ENCODE measurements at places on chromosomes 2 and 18. TPM values are rescaled to one million over a fixed set of nuclear protein-coding genes. Genes with fewer than 3 reads are reported as not detected.

- no peak for DNase-seq
Observed at GRCh38 chr2:146844226-146844990, 1000.4 kb upstream of the ACVR2A start.

- peak; percentile 47 for DNase-seq
Observed at GRCh38 chr2:42072349-42073118, 24.7 kb downstream of the PKDCC start.

DNA sequence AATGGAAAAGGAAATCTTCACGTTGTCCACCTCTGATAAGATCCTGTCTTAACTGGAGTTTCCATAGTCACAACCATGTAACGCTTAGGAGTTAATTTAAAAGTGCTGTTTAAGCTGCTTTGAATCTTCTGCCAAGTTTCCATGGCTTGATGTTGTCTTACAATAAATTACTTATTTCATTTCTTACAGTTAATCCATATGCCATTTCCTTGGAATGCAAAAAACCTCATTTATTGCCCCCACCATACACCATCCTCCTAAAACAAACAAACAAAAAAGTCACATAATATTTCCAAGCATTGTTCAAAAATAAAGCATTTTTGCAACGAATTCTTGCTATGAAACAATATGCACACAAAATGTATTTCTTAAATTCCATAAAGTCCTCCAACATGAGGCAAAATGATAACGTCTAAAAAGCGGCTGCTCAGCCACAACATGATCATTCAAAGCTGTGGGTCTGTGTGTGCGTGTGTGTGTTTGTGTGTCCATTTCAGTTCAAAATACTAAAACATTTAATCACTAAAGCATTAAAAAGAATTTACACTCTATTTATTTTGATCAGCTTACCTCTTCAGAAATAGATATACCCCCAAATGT lies 46.8 kb upstream of the PXDN start:
- DNase-seq, result no peak

DNA sequence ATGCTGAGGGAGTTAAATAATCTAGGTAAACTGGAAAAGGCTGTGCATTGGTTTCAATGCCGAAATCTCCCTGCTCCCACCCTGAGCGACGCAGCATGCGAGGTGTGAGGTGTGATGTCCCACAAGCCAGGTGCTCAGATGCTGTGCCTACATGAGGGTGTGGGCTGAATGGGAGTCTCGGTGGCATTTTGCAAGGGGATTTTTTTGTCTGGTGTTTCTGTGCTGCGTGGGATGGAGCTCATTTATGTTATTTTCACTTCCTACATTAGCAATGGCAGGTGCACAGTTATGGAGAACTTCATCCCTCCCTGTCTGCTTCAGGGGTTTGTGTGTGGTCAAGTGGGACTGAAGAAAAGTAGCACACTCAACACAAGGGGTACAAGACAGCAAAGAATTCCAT lies 110.2 kb upstream of the CCDC68 start:
- no peak for DNase-seq

DNA sequence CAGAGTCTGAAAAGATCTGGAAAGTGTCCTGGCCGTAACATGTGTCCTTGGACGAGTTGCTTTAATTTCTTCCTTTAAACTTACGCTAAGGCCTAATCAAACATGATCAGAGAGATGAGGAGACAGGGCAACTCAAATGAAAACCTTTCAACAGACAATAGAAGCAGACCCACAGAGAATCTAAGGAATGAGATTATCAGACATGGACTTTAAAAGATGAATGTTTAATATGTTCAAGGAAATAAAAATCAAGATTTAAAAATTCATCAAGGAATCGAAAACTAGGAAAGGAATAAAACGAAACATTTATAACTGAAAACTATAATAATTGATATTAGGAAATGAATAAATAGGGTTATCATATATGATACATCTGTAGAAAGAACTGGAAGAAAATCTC lies 55.1 kb downstream of the RAB31 start:
- no peak for DNase-seq

- no peak for DNase-seq
Observed at GRCh38 chr2:10345813-10346212, 43.1 kb downstream of the HPCAL1 start.

GRCh38 chr2:22020091-22020742 lies 896.4 kb downstream of the TDRD15 start:
- DNase-seq, result no peak

GRCh38 chr2:117850015-117850414 lies 35.5 kb downstream of the DDX18 start:
- DNase-seq, result no peak

- peak; percentile 67 for DNase-seq
Observed at GRCh38 chr2:157784169-157784822, 91.8 kb downstream of the ACVR1 start.

DNA sequence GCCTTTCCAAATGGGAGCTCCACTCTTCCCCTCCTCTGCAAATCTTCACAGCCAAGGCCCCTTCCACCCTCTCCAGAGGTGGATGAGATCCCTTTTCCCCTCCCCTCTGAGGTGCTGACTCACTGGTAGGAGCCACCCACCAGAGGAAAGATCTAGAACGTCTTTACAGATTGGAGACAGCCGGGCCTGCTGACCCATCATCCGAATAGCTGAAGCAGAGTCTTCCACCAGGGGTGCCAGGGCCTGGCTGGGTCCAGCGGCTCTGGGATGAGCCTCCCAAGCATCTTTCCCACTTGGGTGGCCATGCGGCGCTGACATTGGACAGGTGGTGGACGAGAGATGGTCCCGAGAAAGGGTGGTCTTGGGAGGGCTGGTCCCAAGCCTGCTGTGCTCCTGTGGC lies 9.0 kb downstream of the ERFE start:
- no peak for DNase-seq

GRCh38 chr2:199602896-199603717 lies 145.4 kb upstream of the SATB2 start:
- DNase-seq, result no peak

DNA sequence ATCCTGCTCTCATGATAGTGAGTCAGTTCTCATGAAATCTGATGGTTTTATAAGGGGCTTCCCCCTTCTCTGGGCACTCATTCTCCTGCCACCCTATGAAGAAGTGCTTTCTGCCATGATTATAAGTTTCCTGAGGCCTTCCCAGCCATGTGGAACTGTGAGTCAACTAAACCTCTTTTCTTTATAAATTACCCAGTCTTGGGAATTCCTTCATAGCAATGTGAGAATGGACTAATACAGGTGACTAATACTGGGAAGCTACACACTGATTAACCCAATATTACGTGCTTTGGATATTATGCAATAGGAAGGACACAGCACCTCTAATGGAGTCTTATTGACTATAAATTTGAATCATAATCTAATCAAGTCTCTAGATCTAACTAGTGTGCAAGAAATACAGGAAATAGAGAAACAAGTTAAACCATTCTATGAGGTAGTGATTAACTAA lies 107.2 kb upstream of the ETAA1 start:
- DNase-seq, result no peak

DNA sequence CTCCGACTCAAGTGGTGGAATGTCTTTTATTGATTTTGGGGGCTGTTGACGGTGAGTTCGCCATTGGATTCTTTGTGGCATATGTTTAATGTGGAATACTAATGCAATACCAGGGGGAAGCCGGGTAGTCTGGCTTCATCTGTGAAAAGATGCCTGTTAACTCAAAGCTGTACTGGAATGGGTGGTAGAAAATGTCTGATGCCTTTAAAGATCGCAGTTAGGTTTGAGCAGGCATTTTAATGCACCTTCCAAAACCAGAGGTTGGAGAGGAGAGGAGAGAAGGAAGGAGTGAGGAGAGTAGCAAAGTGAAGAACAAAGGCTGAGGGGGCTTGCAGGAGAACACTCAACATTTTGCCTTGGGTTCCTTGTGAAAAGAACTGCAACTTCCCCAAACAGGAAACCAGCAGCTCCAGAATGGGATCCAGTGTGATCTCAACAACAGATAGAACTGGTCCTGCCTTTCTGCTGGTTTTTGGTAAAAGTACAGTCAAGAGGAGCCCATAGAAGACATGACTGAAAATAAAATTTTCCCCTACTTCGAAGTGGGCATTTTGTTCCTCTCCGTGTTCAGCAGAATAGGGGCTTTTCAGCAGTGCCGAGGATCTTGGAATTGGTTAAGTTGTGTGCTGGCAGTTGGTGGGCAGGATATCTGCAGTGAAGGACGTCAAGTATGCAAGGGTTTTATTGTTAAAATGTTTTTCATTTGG lies 1.5 kb downstream of the ZNF532 start:
- no peak for DNase-seq

DNA sequence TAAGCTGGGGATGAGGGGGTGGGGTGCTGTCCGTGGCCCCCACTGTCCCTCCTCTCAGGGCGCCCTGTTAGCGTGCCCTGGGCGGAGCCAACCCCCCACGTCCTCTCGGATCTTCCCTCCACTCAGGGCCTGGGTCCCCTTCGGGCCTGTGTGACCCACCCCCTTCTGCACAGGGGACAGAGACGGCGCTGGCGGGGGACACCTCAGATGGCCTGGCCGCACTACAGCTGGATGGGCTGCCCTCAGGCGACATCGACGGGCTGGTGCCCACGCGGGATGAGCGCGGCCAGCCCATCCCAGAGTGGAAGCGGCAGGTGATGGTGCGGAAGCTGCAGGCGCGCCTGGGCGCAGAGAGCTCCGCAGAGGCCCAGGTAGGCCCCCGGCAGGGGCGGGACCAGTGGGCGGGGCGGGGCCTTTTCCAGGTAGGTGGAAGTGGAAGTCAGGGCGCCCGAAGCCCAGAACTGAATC lies 9.9 kb upstream of the KLHL30 start:
- DNase-seq, result peak; percentile 10

ASB18 gene
- total RNA-seq, result 1.9 TPM

CLIP4 gene
- total RNA-seq, result 63.1 TPM

TMEM17 gene
- total RNA-seq, result 1.3 TPM

SEMA4F gene
- total RNA-seq, result 3.4 TPM

SLC23A3 gene
- 0.47 TPM for total RNA-seq

SPC25 gene
- total RNA-seq, result 0.37 TPM
